Heart left ventricle (tissue), 16 donors: ENCODE measurements at places on chromosomes 13 and 19. TPM values are rescaled to one million over a fixed set of nuclear protein-coding genes. Genes with fewer than 3 reads are reported as not detected.

APOE gene
- 10.3 TPM for total RNA-seq

SPINT2 gene
- 11.2 TPM for total RNA-seq

GPC5 gene
- total RNA-seq = 2.9 TPM

DAPK3 gene
- total RNA-seq = 80.7 TPM

GPR12 gene
- 0.16 TPM for total RNA-seq

KLC3 gene
- 0.12 TPM for total RNA-seq

NCLN gene
- total RNA-seq = 31.1 TPM

PCDH20 gene
- 5.6 TPM for total RNA-seq

DNA sequence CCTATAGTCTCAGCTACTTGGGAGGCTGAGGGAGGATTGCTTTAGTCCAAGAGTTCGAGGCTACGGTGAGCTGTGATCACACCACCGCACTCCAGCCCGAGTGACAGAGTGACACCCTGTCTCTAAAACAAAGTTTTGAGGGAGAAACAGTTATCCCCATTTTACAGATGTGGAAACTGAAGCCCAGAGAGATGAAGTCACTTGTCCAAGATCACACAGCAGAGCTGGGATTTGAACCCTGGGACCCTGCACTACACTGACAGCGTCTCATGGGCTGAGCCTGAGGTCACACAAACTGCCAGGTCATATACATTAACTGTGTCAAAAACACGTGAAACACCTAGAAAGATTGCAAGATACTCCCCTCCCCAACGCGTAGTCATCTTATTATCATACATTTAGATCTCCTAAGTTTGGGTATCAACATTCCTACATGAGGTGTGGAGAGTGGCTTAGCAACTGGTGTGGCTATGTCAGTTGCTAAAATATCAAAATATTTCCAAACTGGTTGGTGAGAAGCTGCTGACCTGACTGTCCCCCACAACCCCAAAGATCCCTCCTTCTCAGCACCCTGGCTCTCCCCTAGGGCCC is 8.2 kb downstream of the FCGBP start:
- no peak overlapping the region for H3K27ac ChIP-seq
- H3K4me3 ChIP-seq = no peak overlapping the region
- H3K36me3 ChIP-seq = no peaks in the 10 kb centered on the region

- no peak for DNase-seq
- no peaks in the 10 kb centered on the region for H3K4me1 ChIP-seq
- H3K27ac ChIP-seq = no peak overlapping the region
- H3K27me3 ChIP-seq = no peaks in the 10 kb centered on the region
- no peak overlapping the region for H3K4me3 ChIP-seq
- H3K36me3 ChIP-seq = no peaks in the 10 kb centered on the region
Observed at GRCh38 chr19:31570718-31571117, 221.5 kb upstream of the TSHZ3 start.

- H3K36me3 ChIP-seq = no peaks in the 10 kb centered on the region
- peaks cover 28% of the 10 kb centered on the region for H3K4me1 ChIP-seq
- H3K27ac ChIP-seq = peak overlapping the region; percentile 92
Observed at GRCh38 chr19:56314018-56314380, 640 bp downstream of the ZSCAN5A start.

DNA sequence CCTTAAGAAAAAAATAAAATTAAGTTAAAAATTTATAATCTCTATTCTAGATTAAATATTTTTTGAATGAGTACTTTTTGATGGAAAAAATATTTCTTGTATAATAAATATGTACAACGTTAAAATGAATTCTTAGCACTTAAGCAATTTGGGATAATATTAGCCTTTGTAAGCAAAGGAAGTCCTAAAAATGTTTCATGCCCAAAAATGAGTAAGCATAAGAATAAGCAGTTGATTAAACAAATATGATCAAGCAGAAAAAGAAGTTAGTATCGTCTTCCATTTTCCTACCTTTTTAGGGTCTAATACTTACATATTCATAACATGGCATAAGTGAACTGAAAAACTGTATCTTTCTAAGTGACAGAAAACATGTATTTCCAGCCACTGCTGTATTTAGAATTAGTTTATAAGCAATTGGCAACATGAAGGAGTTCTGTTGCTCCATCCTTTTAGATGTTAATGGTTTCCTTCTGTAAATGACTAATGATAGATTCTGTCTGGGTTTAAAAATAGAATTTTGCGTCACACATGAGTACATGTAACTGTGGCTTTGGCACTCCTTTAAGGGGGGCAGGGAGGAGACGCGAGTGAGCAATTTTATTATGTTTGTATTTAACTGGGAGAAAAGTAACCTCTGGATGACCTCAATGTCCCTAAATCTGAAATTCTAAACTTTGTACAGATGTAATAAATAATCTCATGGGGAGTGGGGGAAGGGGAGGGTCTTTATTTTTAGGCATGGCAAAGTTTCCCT is 237.4 kb downstream of the RGCC start:
- no peak for DNase-seq
- peaks cover 11% of the 10 kb centered on the region for H3K36me3 ChIP-seq
- H3K4me1 ChIP-seq = peaks cover 15% of the 10 kb centered on the region
- no peaks in the 10 kb centered on the region for H3K27me3 ChIP-seq
- peak overlapping the region; percentile 13 for H3K4me3 ChIP-seq

- DNase-seq = no peak
- no peak overlapping the region for H3K27ac ChIP-seq
- H3K36me3 ChIP-seq = no peaks in the 10 kb centered on the region
- H3K27me3 ChIP-seq = no peaks in the 10 kb centered on the region
Observed at GRCh38 chr13:93964146-93964512, 515.4 kb downstream of the DCT start.

- H3K27me3 ChIP-seq = no peaks in the 10 kb centered on the region
- peaks cover 21% of the 10 kb centered on the region for H3K4me1 ChIP-seq
- H3K4me3 ChIP-seq = peak overlapping the region; percentile 71
- H3K36me3 ChIP-seq = no peaks in the 10 kb centered on the region
Observed at GRCh38 chr13:41312176-41312500, 1.1 kb downstream of the NAA16 start.

- no peak overlapping the region for H3K4me3 ChIP-seq
- H3K4me1 ChIP-seq = no peaks in the 10 kb centered on the region
- no peak for DNase-seq
- H3K27me3 ChIP-seq = no peaks in the 10 kb centered on the region
Observed at GRCh38 chr13:63184693-63185092, 1769.0 kb upstream of the PCDH20 start.

DNA sequence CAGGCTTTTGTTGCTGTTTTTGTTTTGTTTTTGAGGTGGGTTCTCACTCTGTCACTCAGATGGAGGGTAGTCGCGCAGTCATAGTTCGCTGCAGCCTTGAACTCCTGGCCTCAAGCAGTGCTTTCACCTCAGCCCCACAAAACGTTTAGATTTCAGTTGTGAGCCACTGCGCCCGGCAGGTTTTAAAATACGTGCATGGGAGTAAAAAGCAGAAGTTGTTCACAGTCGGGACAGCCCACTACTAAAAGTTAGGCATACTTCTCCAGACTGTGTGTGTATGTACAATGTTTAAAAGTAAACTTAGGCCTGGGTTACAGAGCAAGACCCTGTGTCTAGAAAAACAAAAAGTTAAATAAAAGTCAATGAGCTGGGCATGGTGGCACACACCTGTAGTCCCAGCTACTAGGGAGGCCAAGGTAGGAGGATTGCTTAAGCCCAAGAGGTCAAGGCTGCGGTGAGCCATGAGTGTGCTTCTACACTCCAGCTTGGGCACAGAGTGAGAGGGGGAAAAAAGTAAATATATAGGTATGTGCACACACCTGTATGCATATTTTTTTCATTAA is 6.1 kb downstream of the SAFB start:
- no peak for DNase-seq
- no peaks in the 10 kb centered on the region for H3K27me3 ChIP-seq
- peaks cover 14% of the 10 kb centered on the region for H3K4me1 ChIP-seq

GRCh38 chr13:25973085-25973484 is 78.7 kb downstream of the SHISA2 start:
- no peaks in the 10 kb centered on the region for H3K4me1 ChIP-seq
- DNase-seq = no peak
- H3K27me3 ChIP-seq = peaks cover 3% of the 10 kb centered on the region

- DNase-seq = no peak
- peak overlapping the region; percentile 23 for H3K27ac ChIP-seq
- no peaks in the 10 kb centered on the region for H3K27me3 ChIP-seq
- H3K4me3 ChIP-seq = no peak overlapping the region
- peaks cover 12% of the 10 kb centered on the region for H3K4me1 ChIP-seq
Observed at GRCh38 chr13:51726446-51727193, 77.3 kb downstream of the DHRS12 start.

DNA sequence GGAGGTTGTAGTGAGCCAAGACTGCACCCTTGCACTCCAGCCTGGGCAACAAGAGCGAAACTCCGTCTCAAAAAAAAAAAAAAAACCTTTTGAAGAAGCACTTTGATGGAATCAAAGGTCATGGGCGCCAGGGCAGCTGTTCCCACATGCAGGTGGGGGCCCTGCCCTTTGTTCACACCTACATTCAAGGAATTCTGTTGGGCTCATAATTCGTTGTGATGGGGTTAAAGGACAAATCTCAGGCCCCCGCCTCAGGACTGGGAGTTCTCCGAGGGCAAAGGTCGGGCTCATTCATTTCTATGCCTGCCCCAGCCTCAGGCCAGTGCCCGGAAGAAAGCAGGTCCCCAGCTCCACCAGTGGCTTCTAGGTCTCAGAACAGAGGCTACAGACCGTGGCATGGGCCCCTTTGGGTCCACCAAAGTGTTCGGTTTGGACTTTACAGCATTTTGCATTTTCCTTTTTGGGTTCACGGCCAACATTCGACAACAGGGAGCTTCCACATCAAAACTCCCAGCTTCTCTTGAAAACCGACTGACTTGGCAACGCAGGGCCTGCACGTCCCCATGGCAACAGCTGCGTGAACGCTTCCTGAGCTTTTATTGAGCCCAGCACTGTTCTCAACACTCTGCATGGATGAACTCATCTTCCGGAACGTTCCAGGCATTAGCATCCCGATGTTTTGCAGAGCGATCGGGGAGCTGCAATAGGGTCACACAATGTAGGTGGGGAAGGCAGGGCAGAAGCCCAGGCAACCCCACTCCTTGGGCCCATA is 10.1 kb upstream of the GTF2F1 start:
- no peaks in the 10 kb centered on the region for H3K4me1 ChIP-seq
- no peaks in the 10 kb centered on the region for H3K27me3 ChIP-seq
- no peak for DNase-seq

DNA sequence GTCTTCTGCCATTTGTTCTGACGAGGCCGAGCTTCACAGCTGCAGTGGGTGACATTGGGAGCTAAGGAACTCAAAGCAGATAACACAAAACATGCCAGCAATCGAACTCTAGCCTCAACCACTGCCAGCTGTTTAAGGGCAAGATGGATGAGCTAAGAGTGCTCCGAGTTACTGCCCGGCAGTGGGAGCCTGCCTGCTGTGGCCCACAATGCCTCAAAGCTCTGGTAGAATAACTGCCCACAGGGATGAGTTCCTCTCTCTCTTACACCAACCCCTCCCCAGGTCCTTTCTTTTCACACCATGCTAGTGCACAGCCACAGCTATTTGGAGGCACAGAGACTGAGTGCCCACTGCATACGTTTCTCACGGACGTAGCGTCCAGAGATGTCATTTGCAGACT is 330.5 kb downstream of the FGF9 start:
- no peaks in the 10 kb centered on the region for H3K36me3 ChIP-seq
- no peaks in the 10 kb centered on the region for H3K4me1 ChIP-seq
- DNase-seq = no peak
- no peaks in the 10 kb centered on the region for H3K27me3 ChIP-seq

- no peak overlapping the region for H3K4me3 ChIP-seq
- H3K36me3 ChIP-seq = peaks cover 51% of the 10 kb centered on the region
- no peak overlapping the region for H3K27ac ChIP-seq
- H3K4me1 ChIP-seq = peaks cover 13% of the 10 kb centered on the region
Observed at GRCh38 chr13:99517984-99518383, 16.7 kb downstream of the TM9SF2 start.
